ENCODE measurements at places on chromosomes 6 and 20.

GRCh38 chr6:140414966-140415620, 1040.6 kb upstream of the CITED2 start:
- DNase-seq = no peak

DNA sequence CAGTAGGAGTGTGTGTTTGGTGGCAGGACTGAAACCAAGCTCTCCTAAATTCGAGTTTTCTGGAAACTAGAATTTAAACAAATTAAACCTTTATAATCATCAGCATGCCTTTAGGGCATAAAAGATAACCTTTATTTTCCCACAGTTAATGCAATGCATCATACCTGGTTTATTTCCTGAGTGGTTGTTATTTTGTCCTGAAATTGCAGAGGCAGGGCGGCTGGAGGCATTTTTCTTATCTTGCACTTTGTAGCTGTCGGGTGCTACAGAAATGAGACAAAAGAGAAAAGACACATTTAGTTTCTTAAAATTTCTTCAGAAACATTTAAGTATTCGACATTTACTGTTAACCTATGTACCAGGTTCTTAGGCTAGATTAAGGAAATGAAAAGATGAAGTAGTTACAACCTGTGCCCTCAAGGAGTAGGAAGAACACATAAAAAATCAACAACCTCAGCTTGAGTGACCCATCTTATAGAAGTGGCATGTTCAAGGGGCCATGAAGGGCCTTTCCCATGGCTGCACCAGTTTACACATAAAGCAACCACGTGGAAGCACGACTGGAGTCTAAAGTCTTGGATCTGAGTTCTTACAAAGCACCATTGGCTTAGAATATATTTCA, 128.6 kb downstream of the MAP7 start:
- no peak for DNase-seq

- no peak for DNase-seq
Observed at GRCh38 chr6:148750838-148751792, 4.3 kb downstream of the UST start.

DNA sequence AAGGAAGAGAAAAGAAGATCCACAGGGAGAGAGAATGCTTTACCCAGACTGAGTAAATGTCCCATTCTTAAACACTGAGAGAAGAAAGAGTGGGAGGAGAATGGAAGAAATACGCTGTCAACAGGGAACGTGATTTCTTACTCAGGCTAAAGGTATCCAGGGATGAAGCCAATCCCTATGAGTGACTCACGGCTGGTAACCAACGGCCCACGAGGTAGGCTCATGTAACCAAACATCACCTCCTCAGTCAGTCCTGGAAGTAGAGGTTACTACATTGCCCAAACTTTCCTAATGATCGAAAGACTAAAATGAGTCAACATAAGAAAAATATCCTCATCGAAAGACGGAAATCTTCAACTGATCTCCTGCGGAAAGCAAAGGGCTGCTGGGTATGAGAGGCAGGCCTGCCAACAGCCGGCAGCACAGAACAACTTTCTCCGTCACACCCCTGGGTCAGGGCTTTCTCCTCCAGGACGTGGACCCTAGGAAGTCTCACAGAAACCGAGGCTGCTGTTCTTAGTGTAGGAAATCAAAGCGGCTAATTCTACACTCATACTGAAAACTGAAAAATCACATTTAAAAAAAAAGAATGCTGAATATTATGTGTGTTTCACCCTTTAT, 292.6 kb downstream of the GMDS start:
- DNase-seq = no peak

DNA sequence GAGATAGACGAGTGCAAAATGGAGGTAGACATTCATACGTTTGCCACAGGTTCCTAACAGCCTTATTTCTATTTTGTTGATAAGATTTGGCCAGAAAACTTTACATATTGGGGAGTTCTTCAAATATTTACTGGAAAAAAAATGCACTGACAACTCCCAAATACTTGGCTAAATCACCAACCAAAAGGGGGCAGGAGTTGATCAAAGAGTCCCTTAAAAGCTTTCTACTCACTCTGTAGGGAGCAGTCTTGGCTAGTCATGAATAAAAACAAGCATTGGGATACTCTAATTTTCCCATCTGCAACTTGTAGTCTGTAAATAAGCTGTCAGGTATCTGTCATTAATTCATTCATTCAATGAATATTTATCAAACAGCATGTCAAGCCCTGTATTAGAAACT, 18.4 kb downstream of the TENT5A start:
- DNase-seq = no peak

DNA sequence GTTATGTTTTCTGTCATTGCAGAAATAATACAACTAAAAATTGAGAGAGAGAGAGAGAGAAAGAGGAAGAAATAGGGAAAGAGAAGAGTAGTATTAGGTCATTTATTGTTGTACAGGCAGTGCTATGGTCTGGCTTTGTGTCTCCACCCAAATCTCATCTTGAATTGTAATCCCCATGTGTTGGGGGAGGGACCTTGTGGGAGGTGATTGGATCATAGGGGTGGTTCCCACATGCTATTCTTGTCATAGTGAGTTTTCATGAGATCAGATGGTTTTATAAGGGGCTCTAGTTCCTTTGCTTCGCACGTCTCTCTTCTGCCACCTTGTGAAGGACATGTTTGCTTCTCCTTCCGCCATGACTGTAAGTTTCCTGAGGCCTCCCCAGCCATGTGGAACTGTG, 677.4 kb upstream of the CHD6 start:
- DNase-seq = no peak

- DNase-seq = no peak
Observed at GRCh38 chr6:128024046-128024445, 123.2 kb upstream of the THEMIS start.

DNA sequence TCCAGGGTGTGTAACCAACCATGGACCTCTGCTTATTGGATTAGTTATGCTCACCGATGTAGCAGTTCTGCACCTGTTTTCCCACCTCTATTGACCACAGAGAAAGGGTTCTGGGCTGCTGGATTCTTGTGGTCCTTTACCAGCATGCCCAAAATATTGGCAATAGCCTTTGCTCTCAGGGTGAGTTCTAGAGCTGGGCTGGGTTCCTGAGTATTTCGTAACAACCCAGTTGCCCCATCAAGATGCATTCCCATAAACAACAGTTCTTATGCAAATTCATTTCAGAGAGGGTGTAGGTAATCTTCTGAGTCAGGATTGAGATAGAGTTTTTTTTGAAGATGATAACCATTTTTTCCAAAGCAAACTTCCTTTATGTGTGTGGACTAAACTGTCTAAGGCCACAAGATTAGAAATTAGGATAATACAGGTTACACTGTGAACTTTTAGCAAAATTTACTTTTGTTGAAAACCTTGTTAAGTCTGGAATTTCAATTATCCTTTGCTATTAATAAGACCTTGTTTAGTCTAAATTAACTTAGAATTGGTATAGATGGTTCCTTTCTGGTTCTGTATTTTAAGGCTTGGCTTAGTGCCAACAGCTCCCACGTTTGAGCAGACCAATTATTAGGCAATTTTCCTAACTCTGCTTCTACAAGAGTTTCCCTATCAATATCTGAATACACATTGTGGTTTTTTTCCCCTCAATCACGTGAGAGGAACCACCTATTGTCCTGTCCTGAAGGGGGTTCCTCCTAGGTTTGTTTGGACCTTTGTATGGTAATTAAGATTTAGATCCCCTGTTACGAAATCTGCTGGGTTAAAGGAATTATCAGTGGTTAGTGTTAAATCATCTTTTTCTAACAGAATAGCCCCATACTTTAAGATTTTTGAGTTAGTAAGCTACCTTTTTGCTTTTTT, 46.1 kb downstream of the TBX18 start:
- no peak for DNase-seq

- no peak for DNase-seq
Observed at GRCh38 chr6:6331946-6332601, 11.6 kb upstream of the F13A1 start.

DNA sequence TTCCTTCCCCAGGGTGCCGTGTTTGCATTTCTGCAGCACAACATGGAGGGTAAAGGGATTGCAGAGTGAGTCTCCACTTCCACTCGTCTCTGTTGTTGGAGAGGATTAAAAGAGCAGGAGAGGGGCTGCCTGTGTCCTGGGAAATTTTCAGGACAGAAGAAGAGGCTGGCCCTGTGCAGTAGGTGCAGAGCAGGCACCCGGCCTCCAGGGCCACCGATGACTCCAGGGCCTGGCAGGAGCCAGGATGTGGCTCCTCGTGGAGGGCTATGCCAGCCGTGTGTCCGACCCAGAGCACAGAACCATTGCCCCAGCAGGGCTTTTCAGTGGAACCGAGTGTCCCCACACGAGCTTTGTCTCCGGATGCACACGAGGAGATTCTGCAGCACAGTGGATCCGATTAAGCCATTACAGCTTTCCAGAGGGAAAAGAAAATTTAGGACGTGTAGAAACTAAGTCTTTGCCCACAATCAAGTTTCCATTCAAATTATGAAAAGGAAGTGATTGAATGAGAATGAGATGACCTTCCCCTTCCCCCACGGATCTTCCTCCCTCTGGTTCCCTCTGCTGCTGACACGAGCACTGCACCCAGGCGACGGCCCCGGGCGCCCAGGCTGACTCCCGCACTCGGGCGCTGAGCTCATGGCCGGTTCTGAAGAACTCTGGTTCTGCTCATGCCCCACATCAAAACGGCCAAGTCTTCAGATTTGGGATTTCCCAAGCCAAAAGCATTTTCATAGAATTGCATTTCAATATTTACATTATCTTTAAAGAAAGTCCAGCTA, 43.1 kb upstream of the UNC93A start:
- no peak for DNase-seq

DNA sequence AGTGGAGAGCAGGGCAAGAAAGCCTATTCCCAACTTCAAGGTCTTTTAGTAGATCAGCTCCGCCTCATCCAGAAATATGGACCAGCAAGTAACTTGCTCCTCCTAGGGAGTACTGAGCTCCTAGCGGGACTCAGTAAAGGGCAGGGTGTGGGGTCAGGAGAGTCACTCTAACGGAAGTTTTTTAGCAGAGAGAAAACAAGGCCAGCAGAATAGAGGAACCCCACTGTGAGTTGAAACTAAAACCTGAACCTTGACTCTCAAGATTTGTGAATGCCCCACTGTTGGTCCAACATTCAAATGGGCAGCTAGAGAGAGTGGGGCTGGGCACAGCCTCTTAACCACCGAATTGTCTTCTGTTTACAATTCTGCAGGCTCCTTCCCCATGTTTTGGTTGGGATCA, 244.8 kb downstream of the FARS2 start:
- DNase-seq = no peak

Measured in CD4-positive, alpha-beta T cell treated with Interleukin-12 subunit alpha and Interleukin-12 subunit beta, for 1 hour (primary cell).